Stimulated activated CD8-positive, alpha-beta memory T cell treated with anti-CD3 and anti-CD28 coated beads, Interleukin-4, amount 100 ng/mL, for 1 hour (primary cell): ENCODE measurements at places on chromosomes 3 and 15.

DNA sequence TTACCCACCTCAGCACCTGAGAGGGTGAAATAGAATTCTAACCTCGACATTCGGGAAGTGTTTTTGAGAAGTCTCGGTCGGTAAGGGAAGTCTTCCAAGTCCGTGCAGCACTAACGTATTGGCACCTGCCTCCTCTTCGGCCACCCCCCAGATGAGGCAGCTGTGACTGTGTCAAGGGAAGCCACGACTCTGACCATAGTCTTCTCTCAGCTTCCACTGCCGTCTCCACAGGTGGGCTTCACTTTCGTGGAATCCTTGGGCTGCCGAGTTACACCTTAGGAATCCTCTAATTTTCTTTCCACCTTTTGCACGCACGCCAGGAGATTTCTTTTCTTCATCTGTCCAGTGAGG lies 775 bp downstream of the CCNDBP1 start:
- no peak for DNase-seq

DNA sequence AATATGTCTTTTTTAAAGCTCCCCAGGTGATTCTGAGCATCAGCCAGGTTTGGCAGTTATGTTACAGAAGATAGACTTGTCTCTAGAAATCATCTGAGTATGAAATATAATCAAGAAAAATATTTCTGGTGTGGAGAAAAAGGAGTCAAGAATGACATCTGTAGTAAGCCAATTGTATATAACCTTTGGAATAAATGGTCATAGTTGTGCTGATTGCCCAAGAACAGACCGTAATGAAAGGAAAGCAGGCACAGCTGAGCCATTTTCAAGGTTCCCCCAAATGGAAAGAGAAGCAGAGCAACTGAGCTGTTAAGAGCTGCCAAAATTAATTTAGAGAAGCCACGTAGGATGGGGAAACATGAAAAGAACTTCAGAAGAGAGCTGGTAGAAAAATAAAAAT lies 26.6 kb downstream of the GOLM2 start:
- no peak for DNase-seq

GRCh38 chr3:59803268-59803667 lies 753.4 kb upstream of the CFAP20DC start:
- DNase-seq: no peak

GRCh38 chr3:167030082-167030725 lies 349.9 kb downstream of the ZBBX start:
- no peak for DNase-seq

DNA sequence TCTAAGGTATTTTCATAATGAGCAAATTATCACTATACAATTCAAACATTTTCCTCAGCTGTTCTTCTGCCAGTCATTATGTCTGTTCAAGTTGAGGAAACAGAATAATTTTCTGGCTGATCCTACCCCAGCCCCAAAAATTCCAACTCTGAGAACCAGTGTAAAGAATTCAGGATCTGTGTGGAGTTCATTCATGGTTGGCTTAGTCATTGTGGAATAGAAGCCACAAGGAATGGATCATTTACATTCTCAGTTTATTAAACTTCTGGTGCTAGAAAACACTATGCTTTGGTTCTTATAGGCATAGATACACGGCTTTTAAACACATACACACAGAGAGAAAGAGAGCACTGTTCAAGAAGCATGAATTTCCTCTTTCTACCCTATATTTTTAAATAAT lies 134.6 kb downstream of the CMSS1 start:
- no peak for DNase-seq

- DNase-seq: no peak
These were observed 444.9 kb upstream of the THBS1 start for GRCh38 chr15:39135989-39136388.

DNA sequence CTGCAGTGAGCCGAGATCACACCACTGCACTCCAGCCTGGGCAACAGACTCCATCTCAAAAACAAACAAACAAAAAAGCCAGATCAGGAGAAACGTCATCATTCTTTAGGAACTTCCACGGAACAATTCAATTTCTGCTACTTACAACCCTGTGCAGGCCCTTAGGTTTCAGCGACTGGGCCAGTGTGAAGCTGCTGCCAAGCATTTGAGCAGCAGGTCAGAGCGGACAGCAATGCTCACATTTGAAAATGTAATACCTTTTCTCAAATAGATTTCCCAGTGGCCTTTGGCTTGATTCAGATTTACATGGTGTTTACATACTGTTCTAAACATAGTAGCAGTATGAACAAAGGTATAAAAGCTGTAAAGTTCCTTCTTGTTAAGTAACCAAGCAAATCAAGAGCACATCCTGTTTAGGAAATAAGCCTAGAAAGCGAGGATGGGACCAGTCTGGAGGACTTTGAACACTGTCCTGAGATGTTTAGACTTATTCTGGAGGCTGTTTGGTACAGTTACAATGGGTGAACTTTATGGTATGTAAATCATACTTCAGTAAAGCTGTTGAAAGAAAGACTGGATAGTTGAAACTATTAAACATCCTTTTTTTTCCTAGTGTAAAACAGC lies 141.2 kb downstream of the HCN4 start:
- no peak for DNase-seq

DNA sequence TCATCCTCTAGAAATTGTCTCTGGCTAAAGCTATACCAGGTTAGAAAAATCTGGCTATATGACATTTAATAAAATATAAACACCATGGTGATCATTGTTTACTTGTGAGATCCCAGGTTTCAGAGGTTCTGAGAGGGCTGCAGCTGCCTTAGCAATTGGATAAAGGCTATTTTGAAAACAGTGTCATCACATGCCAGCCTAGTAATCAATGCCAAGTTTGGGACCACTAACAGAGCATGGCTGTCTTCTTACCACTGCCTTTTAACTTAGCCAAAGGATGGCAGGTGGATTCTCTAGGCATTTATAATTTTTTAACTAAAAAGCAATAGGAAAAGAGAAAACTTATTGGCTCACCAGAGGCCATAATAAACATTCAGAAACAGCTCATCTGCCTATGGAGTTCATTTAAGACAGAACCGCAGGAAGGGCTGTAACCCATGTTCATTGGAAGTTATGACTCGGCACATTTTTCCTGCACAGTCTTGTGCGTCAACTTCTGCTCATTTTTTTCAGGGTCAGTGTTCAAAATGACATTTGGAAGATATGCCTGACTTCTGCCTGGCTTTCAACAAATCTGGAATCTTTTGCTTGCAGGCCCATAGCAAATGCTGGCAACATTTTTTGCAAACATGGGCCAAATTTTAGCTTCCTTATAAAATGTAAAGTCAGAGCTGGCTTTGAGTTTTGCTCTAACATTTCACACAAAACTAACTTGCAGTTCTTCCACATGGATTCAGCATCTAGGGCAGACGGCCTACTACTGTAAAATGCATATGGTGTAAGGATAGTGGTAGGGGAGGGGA lies 476.0 kb upstream of the TBL1XR1 start:
- no peak for DNase-seq

GRCh38 chr15:70095408-70096214 lies 2.1 kb downstream of the TLE3 start:
- no peak for DNase-seq

GRCh38 chr15:42239528-42240182 lies 31.6 kb upstream of the VPS39 start:
- no peak for DNase-seq

- no peak for DNase-seq
These were observed 58.7 kb downstream of the RETNLB start for GRCh38 chr3:108698461-108698860.

- DNase-seq: no peak
These were observed 123.8 kb upstream of the CMC1 start for GRCh38 chr3:28117598-28117997.

- DNase-seq: no peak
These were observed 482.5 kb upstream of the TBL1XR1 start for GRCh38 chr3:177679568-177680471.

GRCh38 chr3:172604895-172605646 lies 81.8 kb upstream of the TNFSF10 start:
- DNase-seq: no peak

DNA sequence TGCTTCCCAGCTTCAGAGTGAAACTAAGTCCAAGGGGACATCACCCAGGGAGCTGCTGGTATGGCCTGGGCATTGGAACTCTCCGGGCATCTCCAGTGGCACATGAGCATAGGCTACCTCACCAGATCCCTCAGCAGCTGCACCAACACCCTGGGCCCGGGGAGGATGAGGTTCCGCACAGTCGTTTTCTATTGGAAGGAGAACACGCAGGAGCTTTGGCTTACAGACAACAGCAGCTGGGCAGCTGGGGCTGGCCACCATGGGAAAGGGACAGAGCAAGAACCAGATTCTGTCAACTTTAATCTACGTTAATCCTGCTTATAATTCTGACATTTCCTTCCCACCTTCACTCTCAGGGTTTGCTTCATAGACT lies 65.5 kb downstream of the MYO1E start:
- DNase-seq: no peak

- no peak for DNase-seq
These were observed 52.7 kb upstream of the TJP1 start for GRCh38 chr15:29874977-29875376.

- no peak for DNase-seq
These were observed 384.8 kb upstream of the SEMA6D start for GRCh38 chr15:47332481-47332880.

- no peak for DNase-seq
These were observed 22.7 kb upstream of the SH3BP5 start for GRCh38 chr3:15355086-15355485.

- DNase-seq: no peak
These were observed 49.0 kb upstream of the EPHA3 start for GRCh38 chr3:89058371-89058770.

GRCh38 chr15:95874637-95875036 lies 455.9 kb upstream of the NR2F2 start:
- no peak for DNase-seq

GRCh38 chr3:113695431-113695785 lies 1.0 kb downstream of the USF3 start:
- no peak for DNase-seq

DNA sequence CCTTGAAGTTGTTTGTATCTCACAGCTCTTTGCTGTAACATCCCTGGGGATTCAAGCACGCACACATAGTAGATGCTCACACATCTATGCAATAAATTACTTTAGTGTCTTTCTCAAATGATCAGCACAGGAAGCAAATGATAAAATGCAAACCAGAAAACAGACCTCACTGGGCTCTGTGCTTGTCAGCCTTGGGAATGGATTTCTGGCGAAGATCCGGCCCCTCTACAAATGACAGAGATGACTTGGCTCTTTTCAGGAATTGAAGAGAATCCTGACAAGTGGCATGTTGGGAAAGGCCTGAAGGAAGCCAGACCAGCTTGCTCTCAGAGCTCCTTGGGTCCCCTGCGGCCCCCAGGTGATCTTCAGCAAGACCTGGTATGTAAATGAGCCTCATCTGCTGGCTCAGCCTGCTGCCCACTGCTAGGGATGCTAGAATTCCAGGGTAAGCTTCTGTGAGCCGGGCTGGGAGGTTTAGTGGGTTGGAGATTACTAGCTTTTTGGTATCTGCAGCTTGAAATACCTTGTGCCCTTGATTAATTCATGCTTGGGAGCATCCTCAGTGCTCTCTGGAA lies 54.1 kb downstream of the LPP start:
- no peak for DNase-seq

DNA sequence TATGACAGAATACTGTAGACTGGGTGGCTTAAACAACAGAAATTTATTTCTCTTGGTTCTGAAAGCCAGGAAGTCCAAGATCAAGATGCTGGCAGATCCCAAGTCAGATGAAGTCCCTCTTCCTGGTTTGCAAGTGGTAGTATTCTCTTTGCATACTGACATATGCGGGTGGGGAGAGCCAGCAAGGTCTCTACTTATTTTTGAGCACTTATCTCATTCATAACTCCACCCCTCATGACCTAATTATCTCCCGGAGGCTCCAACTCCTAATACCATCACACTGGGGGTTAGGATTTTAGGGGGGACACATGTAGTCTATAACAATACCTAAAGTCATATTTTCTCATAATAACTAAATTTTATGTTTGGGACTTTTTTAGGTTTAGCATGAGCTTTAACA lies 65.3 kb downstream of the BLM start:
- DNase-seq: no peak

DNA sequence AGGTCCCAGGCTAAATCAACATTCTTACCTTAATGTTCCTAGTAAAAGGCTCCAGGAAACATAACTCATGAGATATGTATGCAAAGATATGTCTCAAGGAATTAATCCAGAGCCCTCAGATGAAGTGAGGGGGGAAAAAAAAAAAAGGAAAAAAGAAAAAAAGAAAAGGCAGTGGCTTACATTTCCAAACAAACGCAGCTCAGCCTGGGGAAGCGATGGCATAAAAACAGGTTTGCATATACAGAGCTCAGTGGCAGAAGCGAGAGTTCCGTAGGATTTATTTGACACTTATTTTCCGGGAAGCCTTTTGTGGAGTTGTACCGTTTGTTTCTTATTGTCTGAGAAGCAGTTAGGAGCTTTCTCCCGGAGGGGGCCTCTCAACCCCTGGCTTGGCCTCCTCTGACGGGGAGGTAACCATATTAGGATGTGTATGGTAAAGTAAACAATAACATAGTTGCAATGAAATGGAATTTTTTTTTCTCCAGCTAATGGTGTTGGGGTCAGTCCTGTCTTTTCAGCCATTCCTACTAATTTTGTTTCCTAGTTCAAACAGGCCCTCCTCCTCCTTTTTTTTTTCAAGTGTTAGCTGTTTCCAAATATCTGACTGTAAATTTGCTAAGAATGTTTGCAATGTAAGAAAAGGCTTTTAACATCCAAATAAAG lies 338.6 kb downstream of the FOXP1 start:
- DNase-seq: no peak

- no peak for DNase-seq
These were observed 972.8 kb downstream of the PLOD2 start for GRCh38 chr3:145188079-145188770.

GRCh38 chr3:72238010-72238691 lies 453.2 kb upstream of the PROK2 start:
- no peak for DNase-seq

DNA sequence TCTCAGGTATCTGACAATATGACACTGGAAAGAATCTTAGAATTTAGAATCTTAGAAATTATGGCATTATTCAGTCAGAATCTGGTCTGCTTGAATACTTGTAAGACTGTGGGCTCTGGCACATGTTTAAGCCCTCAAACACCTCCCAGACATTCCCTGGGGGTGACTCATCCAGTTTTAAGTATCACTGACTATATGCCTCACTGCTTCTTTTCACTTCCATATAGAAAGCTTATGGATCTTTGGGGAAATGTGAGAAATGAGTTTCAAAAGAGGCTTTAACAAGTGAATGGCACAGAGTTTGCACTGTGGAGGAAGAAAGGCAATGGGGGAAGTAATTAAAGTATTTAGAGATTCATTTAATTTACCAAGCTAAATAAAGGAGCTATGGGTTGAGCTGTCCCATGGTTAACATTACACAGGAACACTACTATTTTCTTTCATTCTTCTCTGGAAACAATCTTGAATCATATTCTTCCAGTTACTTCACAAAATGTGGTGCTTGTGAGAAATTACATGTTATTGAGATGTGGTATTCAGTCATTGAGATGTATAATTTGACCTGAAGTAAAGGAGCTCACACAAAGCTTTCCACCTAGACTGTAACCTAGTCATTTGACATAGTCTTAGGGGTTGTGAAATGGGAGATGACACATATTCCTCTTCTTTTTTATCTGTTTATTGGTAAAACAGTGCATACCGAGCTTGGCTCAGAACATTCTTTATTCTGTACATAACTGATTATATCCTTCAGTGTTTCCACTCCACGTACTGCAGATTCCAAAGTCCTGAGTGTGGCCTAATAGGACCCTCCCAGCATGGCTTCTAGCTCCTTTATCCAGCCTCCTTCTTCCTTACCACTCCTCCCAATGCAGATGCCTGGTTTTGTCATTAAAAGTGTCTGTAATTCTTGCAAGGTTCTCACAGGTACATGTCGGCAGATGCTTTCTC lies 544.6 kb upstream of the NECTIN3 start:
- no peak for DNase-seq
